SK-N-MC (cell line): ENCODE measurements at places on chromosomes 16 and 17.

GRCh38 chr16:84329843-84330684 lies 35.4 kb downstream of the WFDC1 start:
- DNase-seq: no peak

DNA sequence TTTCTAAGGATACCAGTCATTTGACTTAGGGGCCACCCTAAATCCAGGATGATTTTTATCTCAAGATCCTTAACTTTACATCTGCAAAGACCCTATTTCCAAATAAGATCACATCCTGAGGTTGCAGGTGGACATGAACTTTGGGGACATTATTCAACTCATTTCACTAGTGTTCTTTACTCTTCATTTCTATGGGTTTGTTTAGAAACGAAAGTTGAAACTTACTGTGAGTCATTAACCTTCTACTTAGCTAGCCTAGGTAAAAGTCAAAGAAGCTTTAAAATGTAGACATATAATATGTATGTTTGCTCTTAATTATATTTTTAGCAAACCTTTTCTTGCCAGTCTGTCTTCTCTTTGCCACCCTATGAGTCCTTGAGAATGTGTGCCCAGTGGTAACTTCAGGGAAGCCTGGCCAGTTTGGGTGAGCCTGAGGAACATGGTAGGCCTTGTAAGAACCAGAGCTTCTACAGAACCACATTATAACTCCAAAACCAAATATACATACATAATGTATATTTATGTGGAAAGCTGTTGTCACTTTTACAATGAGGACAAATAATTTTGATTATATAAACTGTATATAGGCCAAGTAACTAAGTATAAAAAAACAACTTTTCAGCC lies 38.4 kb downstream of the BPTF start:
- no peak for DNase-seq

DNA sequence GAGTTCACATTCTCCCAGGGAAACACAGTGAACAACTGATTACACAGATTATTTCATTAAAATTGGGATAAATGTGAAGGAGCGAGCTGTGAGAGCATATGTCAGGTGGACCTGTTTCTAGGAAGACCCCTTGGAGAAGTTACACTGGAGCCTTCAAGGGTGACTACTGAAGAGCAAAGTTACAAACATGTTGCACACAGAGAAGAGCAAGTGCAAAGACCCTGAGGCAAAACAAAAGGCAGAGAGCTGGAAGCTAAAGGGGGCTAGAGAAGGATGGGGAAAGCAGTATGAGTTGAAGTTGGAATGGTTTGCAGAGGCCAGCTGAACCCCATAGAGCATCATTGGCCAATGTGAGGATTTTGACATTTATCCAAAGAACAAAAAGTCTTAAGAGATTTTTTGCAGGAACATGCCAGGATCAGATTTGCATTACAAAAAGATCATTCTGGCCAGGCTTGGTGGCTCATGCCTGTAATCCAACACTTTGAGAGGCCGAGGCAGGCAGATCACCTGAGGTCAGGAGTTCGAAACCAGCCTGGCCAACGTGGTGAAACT lies 14.1 kb downstream of the PDZD9 start:
- no peak for DNase-seq

- DNase-seq: no peak
Measured at GRCh38 chr16:51755039-51755501, 604.0 kb upstream of the SALL1 start.

- DNase-seq: no peak
Measured at GRCh38 chr16:3295209-3295608, 10.0 kb downstream of the TIGD7 start.

DNA sequence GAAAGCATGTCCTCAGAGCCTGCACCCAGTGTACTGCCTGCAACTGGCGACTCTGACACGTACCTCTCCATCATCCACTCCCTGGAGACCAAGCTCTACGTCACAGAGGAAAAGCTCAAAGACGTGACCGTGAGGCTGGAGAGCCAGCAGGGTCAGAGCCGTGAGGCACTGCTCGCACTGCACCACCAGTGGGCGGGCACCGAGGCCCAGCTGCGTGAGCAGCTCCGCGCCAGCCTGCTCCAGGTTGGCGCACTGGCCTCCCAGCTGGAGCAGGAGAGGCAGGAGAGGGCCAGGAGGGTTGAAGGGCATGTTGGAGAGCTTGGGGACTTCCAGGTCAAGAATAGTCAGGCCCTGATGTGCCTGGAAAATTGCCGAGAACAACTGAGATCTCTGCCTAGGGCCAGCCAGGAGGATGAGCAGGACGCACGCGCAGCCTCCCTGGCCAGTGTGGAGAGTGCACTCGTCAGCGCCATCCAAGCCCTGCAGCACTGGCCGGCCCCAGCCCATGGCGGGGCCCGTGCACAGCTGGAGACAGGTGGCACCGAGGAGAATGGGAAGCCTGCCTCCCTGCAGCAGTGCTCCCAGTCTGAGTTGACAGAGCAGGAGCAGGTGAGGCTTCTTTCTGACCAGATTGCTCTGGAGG lies 40.3 kb downstream of the PLD6 start:
- DNase-seq: no peak

DNA sequence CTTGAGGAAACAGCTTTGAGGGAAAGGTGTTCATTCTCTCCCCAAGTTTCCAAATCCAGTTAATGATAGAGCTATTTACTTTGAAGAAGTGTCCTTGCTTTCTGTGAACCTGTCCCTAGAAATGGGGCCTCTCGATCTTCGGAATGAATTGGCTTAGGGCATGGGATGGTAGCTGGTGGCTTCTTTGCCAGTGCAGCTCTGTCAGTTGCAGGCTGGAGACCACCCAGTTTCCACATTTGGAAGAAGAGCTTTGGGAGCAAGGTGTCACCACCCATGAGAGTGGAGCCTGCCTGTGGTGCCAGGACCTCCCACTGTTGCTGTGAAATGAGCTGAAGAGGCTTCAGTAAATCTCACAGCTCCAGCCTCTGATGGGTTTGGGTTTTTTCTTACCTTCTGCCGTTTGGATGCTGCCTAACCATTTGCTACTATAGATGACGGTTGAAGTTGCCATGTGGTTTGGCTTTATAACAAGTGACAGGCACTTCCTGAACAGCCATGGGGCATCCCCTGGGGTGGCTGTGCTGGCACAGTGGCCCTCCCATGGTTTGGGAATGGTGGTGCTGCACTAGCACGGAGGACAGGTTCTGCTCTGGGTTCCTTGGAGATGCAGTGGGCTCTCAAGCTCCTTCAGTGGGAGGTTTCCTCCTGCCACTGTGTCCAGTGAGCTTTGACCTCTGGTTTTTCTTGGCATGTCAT lies 19.5 kb upstream of the SLC5A10 start:
- no peak for DNase-seq

DNA sequence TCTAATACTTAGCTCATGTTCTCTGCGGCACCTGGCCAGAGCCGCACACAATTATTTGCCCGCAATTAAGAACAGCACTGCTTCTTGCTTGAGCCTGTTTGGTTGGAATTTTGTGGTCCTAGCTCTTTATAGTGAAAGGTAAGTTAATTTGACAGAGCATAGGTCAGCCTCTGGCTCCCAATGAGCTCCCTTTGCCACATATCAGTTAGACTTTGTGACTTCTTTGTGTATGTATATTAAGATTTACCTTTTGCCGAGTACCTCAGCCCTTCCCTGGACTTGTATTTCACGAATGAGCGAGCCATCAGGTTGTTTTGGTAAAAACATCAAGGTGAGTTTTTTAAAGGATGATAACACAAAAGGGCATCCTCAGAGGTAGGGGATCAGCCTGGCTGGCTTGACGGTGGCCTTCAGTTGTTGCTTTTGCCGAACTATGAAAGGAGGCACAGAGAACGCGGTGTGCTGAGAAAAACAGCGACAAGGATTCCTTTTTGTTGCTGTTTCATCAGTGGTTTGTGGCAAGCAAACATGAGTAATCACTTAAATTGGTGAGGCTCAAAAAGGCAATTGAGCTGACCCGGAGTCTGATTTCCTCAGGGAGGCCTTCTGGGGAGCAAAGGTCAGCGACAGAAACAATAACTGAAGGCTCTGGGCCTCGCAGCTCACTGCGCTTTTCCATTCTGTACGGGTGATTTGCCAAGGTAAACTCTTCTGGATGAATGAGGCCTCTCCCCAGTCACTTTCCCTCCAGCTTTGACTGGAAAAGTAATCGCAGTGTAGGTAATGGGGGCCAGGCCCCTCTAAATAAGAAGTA lies 163.6 kb downstream of the HS3ST3A1 start:
- no peak for DNase-seq

DNA sequence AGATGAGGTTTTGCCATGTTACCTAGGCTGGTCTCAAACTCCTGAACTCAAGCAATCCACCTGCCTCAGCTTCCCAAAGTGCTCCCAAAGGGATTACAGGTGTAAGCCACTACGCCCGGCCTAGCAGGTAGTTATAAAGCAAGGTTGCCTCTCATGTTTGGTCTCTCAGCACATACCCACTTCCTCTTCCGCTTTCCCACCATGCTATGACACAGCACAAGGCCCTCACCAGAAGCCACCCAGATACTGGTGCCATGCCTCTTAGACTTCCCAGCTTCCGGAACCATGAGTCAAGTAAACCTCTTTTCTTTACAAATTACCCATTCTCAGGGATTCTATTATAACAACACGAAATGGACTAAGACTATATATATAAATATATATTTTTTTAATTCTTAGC lies 143.6 kb downstream of the COPRS start:
- DNase-seq: no peak

DNA sequence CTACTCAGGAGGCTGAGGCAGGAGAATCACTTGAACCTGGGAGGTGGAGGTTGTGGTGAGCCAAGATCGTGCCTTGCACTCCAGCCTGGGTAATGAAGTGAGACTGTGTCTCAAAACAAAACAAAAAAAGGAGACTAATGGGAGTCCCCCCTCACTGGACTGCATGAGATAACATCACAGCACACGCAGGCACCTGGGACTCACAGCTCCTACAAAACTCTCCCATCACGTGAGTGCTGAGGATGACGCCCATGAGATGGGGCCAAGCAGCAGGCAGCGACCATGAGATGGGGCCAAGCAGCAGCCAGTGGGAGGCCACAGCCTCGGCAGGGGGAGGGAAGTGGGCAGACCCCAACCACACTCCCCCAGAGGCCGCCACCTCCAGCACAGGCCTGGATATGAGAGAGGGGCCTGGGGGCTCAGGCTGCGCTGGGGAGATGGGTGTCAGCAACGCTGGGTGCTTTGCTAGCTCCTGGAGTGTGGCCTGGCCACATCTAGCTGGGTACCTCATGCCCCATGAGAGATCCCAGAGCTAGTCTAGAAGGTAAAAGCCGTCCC lies 15.4 kb downstream of the DNAAF8 start:
- DNase-seq: no peak

DNA sequence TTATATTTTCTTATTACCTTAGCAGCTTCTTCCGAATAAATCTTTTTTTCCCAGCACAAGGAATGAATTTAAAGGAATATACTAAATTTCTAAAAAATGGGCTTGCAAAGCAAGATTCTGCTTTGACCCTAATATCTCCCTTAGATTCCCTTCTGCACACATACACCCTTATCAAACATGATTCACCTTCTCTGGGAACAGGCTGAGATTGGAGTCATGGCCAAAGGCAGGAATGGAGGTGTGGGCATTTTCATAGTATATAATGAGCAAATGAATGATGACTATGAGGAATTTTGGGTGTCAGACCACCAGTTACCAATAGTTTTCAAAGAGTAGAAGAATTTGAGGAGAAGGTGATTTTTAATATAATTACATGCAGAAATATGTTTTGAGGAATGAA lies 231.3 kb upstream of the CDH11 start:
- DNase-seq: no peak

DNA sequence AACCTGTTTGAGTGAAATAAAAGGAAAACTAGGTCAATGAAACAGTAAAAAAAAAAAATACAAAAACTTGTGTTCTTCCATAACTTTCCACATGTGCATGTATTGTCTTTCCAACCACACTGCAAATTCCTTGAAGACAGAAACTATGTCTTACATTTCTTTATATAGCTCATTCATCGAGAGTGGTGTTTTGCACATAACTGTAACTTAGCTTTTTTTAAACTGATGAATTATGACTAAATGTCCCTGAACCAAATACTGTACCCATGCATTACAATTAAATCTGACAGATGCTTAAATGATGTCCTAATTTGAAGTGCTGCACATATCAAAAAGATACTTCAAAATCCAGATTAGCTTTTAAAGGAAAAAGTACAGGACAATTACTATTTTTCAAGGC lies 50.1 kb downstream of the BRIP1 start:
- DNase-seq: no peak

DNA sequence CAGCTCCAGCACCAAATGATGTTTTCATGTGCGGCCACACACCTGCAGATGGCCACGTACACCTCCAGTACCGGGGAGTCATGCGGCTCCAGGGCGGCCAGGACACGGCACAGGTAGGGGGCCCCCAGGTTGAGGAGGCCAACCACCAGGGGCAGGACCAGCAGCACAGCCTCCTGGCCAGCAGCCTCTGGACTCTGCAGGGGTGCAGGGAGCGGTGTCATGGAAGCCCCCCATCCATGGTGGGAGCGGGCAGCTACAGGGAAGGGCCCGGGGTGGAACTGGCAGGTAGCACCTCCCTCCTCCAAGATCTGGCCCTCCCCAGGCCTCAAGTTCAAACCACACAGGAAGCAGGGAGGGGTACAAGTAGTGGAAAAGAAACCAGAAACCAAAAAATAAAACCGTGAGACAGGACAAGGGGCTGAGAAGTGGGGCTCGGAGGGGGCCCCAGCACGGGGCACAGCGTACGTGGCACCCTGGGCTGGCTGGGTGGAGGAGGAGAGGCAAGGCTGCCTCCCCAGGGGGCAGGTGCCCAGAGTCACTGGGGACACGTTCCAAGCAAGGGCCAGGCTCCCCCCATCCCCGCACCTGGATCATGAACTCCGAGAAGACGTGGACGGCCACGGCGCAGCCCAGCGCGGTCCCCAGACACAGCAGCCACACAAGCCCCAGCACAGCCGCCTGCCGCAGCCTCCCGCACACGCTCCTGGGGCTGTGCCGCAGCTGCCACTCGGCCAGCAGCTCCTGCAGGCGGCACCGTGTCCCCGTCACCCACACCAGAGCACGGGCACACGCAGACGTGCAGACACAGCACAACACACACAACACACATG lies 7.4 kb downstream of the TMC6 start:
- no peak for DNase-seq

GRCh38 chr16:66832190-66832589 lies 1.4 kb upstream of the NAE1 start:
- no peak for DNase-seq

GRCh38 chr16:66853261-66854139 lies 9.3 kb downstream of the CA7 start:
- DNase-seq: no peak

GRCh38 chr16:66381585-66382170 lies 15.2 kb downstream of the CDH5 start:
- DNase-seq: no peak

GRCh38 chr16:84513123-84513522 lies 8.7 kb upstream of the MEAK7 start:
- no peak for DNase-seq

GRCh38 chr17:153851-154250 lies 16.5 kb downstream of the SCGB1C2 start:
- no peak for DNase-seq

GRCh38 chr16:48225456-48225855 lies 18.6 kb upstream of the LONP2 start:
- no peak for DNase-seq

DNA sequence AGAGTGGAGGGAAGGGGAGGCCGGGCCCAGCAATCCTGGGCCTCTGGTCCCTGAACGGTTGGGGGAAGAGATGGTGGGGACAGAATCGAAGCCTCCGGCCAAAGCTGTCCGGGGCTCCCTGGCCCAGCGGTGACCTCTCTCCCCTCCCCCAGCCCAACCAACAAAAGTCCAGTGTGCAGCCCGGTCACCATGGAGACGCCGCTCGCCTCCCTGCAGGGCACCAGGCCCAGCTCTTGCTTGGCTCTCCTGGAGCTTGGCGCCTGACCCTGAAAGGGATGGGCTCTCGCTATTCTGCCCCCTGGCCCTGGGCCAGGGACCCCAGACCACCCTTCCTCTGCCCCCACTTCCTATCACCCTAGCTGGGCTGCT lies 1.3 kb downstream of the METRN start:
- DNase-seq: no peak
